HepG2 (cell line): ENCODE measurements at places on chromosomes 2 and 18.

GRCh38 chr18:48845174-48845573, 105.6 kb downstream of the SMAD7 start:
- DNase-seq: no peak

GRCh38 chr2:197205585-197206215, 104.9 kb downstream of the ANKRD44 start:
- no peak for DNase-seq

DNA sequence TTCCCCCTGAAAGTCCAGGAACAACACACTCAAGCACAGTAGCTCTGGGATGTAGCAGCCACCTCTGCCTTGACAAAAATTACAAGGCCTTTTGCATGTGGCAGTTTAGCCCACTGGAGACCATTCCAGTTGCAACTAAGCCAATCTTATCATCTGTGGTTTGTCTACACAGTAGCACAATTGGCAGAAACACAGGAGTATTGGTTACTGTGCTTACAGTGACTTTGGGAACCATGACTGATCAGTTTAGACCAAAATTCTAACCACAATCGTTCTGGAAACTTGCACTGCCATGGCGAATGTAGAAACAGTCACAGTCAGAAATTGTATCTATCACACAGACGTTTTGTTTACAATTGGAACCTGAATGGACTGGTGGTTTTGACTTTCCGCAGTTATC, 403.7 kb upstream of the MEIS1 start:
- DNase-seq: no peak

GRCh38 chr2:16272038-16272788, 331.9 kb downstream of the MYCN start:
- DNase-seq: no peak

- no peak for DNase-seq
Observed at GRCh38 chr2:71806432-71806831, 341.2 kb downstream of the CYP26B1 start.

DNA sequence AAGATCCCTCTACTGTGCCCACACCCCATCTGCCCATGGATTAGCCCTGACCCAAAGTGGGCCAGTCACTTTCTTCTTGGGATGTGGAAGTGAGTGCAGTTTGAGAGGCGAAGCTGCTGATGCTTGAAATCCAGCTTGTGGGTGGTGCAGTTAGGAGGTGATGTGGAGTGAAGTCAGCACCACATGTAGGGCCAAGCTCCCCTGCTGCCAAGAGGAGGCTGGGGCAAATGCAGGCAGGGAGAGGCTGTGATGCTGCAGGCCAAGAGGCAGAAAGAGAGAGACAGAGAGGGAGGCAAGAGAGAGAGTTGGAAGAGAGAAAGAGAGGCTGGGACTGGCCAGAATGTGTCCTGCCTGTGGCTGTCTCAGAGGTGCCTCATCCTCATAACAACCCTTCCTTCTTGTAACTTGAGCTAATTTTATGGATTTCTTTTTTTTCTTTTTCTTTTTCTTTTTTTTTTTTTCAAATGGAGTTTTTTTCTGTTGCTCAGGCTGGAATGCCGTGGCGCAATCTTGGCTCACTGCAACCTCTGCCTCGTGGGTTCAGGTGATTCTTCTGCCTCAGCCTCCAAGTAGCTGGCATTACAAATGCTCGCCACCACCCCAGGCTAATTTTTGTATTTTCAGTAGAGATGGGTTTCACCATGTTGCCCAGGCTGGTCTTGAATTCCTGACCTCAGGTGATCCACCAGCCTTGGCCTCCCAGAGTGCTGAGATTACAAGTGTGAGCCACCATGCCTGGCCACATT, 35.3 kb upstream of the CAB39 start:
- no peak for DNase-seq

GRCh38 chr2:202375033-202375608, 1.0 kb upstream of the BMPR2 start:
- DNase-seq: peak; percentile 30

- DNase-seq: no peak
Observed at GRCh38 chr2:215780907-215781685, 232.3 kb downstream of the MREG start.

- DNase-seq: no peak
Observed at GRCh38 chr18:44568342-44568741, 112.3 kb upstream of the SETBP1 start.

DNA sequence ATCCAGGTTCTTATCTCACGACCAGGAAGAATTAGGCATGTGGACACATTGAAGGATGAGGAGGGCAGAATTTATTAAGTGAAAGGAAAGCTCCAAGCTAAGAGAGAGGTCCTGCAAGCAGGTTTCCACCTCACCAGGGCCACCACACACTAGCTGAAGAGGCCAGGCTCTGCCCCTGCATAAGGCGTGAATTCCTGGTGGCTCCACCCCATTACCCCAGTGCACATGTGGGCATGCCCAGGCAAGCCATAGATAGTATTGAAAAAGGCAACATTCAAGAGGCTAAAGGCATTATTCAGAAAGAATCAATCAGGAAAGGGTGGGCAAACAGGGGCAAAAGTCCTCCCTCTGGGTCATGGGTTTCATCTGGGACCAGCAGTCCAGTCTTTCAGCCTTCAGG, 30.9 kb upstream of the GRP start:
- no peak for DNase-seq

GRCh38 chr2:201208563-201209252, 25.8 kb downstream of the CASP10 start:
- DNase-seq: no peak

GRCh38 chr2:238978497-238978896, 130.6 kb downstream of the TWIST2 start:
- DNase-seq: no peak

GRCh38 chr2:143312441-143312840, 183.2 kb downstream of the ARHGAP15 start:
- DNase-seq: no peak

- DNase-seq: no peak
Observed at GRCh38 chr18:12433829-12434540, 26.3 kb downstream of the PRELID3A start.

GRCh38 chr2:143284087-143284675, 155.0 kb downstream of the ARHGAP15 start:
- DNase-seq: peak; percentile 35

DNA sequence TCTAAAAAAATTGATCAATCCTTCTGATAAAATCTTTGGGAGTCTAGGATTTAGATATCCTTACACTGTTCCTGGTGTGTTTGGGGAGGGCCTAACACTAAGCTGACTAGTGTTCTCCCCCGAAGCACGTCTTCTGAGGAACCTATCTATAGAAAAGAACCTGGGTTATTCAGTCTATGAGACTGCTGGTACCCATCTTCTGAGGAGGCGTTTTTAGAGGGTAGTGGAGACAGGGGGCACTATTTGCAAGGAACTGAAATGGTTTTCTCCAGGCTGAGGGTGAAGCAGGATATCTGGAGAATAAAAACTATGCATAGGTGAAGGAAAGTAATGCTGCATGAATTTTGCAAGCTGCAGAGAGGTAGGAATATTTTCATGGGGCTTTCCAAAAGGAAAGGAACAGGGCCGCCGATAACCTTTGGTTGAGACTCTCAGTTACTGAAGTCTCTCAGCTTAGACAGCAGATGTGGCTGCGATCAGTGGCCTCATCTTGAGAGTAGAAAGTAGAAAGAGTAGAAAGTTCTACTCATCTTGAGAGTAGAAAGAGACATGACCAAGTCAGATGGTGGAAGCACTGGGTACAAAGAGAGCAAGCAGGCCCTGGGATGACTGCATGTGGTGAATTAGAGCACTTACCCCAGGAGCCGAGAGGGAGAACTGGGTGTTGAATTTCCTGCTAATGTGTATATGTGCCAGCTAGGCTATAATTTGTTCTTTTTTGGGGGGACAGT, 31.8 kb upstream of the KCNE4 start:
- DNase-seq: no peak

DNA sequence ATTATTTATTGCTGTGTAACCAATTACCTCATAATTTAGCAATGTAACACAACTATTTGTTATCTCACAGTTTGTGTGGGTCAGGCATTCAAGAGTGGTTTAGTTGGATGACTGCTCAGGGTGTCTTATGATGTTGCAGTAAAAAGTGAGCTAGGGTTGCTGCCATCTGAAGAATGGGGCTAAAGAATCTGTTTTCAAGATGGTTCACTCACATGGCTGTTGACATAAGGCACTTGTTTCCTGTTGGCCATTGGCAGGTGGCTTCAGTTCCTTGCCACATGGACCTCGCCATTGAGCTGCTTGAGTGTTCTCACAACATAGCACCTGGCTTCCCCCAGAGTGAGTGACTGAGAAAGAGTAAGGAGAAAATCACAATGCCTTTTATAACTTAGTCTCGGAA, 123.2 kb downstream of the TMEM17 start:
- no peak for DNase-seq

DNA sequence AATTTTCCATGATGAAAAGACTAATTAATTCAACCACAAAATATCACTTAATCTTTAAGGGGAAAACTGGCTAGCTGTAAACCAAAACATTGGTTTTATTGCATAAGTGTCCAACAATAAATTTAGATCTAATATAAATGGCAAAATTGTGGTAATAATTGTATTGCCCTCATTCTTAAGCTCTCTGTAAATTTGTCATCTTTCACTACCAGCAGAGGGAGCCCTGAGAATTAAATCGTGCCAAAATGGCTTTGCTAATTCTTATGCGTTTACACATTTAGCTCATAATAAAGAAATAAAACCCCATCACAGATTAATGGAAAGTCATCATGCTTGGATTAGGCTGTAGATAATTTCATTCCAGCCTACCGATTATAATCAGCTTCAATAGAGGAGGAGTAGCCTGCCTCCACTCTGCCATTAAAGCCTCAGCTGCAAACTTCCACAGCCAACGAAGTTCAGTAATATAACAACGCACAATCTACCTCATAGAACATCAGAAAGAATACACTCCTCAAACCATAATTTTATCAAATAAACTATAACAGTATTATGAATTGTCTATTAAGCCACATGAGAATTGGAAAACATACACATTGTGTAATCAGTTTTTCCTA, 70.0 kb upstream of the ATP5MC3 start:
- DNase-seq: peak; percentile 36

DNA sequence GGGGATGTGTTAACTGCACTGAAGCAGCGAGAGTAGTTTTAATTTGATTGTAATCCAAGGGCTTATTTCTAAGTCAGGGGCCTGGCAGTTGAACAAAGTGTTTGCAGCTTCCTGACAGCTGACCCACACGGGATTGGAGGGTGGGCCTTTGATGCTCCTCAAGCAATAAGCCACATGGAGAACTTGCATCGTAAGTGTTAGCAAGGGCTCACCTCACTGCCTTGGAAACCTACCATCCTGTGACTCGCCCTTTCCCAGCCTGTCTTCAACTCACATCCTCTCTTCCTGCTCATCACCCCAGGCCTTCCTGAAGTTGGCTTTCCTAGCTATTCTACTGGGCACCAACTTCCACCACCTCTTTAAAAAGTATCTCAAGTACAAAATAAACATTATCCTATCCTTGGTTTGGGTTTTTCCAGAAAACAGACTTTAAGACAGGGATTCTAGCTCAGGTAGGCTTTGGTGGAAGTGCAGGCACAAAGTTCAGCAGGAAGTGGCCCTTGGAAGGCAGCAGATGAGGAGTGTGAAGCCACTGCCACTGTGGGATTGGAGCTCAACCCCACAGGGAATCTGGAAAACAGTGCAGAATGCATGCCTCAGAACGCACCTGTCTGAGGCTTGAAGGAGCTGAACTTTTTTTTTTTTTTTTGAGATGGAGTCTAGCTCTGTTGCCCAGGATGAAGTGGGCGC, 31.6 kb downstream of the B3GNT2 start:
- DNase-seq: no peak

GRCh38 chr2:236403125-236403524, 138.9 kb upstream of the ASB18 start:
- no peak for DNase-seq

GRCh38 chr2:12032398-12032797, 286.0 kb downstream of the LPIN1 start:
- DNase-seq: no peak

DNA sequence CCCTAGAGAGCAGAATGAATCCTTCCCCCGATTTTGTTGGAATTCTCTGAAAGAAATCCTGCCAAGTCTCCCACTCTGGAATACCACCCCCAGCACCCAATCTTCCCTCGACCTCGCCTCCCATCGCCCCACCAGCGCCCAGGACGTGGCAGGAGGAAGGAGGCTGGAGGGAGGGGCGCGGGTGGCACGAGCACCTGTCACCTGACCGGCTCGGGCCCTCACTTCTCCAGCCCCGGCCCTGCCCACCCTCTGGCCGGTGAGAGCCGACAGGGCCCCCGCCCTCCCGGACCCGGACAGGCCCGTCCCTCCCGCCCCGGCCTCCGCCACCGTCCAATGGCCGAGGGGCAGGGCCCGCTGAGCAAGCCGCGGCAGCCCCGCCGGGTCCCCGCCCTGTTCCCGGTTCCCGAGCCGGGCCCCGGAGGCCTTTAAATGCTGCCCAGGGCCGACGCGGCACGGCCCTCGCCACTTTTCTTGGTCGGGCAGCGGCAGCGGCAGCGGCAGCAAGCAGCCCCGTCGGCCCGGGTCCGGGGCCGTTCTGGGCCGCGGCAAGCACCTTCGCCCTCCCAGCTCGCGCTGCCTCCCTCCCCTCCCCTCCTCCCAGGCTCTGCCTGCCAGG, at the start of gene LGALSL:
LGALSL (plus strand) TSS at position 393 of the 616 bp plus-strand sequence. CDS start 384 bp downstream, outside the sequence.
- peak; percentile 66 for DNase-seq

GRCh38 chr2:165328272-165328671, 89.1 kb downstream of the SCN2A start:
- no peak for DNase-seq

- no peak for DNase-seq
Observed at GRCh38 chr2:16141641-16141921, 201.2 kb downstream of the MYCN start.

GRCh38 chr2:121707344-121707919, 29.2 kb downstream of the NIFK start:
- peak; percentile 66 for DNase-seq

DNA sequence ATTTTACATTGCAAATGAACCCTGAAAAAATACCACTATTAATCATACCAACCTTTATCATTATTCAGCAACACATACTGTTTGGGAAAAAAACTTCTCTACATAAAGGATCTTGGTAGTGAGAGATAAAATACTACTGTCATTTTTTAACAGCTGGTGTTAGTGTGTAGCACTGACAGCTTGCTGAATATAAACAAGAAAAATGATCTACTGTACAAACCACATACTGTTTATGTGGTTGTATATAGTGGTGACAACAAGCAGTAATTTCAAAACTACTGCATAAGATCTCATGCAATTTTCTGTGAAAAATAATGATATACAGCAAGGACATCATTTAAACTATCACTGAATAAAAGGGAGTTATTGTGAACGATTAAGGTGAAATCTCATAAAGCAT, 601.2 kb downstream of the LRP1B start:
- no peak for DNase-seq

- no peak for DNase-seq
Observed at GRCh38 chr2:14999114-14999661, 366.7 kb downstream of the LRATD1 start.

- no peak for DNase-seq
Observed at GRCh38 chr2:44935729-44936098, 5.8 kb upstream of the SIX3 start.

DNA sequence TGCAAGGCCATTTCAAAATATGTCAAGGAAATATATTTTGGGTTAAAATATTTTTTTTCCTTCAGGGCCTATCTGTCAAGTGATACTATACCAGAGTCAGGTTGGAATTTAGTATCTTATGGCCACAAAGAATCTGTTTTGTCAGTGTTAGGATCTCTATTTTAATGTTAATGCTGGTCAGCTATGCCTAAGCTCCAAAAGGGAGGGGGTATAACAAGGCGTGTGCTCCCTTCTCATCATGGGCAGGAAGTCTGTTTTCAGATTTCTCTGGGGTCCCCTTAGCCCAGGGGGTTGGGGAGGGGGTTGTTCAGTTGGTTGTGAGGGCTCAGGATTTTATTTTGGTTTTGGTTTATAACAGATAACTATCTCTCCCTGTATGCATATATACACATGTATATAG, 126.4 kb downstream of the TMEM163 start:
- no peak for DNase-seq
